ENCODE measurements at places on chromosomes 7 and 10. TPM values are rescaled to one million over a fixed set of nuclear protein-coding genes. Genes with fewer than 3 reads are reported as not detected.

- peak overlapping the region; percentile 99 for H3K27ac ChIP-seq
- no peak for DNase-seq
- H3K36me3 ChIP-seq = peaks cover 25% of the 10 kb centered on the region
- H3K4me3 ChIP-seq = no peak overlapping the region
- H3K27me3 ChIP-seq = no peaks in the 10 kb centered on the region
Observed at GRCh38 chr10:104323760-104324201, 14.5 kb downstream of the ITPRIP start.

- H3K4me1 ChIP-seq = no peaks in the 10 kb centered on the region
- H3K4me3 ChIP-seq = no peak overlapping the region
Observed at GRCh38 chr7:27774717-27775328, 34.9 kb downstream of the TAX1BP1 start.

The ODAD2 gene
- total RNA-seq = 0.08 TPM

- no peaks in the 10 kb centered on the region for H3K36me3 ChIP-seq
- H3K4me1 ChIP-seq = no peaks in the 10 kb centered on the region
- no peak overlapping the region for H3K27ac ChIP-seq
- DNase-seq = no peak
- H3K4me3 ChIP-seq = peak overlapping the region; percentile 58
Observed at GRCh38 chr10:61663466-61663865, 737 bp downstream of the CABCOCO1 start.

DNA sequence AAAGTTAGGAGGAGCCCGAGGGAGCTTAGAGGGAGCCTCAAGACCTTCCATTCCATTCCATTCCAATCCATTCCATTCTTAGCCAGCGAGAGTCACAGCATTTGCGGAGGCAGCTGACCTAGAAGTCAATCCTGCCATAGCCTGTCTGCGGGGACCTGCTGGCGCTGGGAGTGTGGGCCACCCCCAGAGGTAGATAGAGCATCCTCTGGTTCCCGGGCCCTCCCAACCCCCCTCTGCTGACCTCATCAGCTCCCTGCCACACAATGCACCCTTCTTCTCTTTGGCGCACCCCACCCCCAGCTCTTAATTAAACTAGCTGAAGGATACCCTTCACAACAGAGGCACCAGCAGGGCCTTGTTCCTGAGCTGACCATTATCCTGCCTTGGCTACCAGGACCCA, 152.5 kb upstream of the ZMIZ1 start:
- H3K27ac ChIP-seq = no peak overlapping the region
- DNase-seq = no peak
- no peak overlapping the region for H3K4me3 ChIP-seq
- H3K4me1 ChIP-seq = no peaks in the 10 kb centered on the region
- H3K36me3 ChIP-seq = no peaks in the 10 kb centered on the region
- no peaks in the 10 kb centered on the region for H3K27me3 ChIP-seq

The SLC26A5 gene
- total RNA-seq = not detected

- peaks cover 21% of the 10 kb centered on the region for H3K4me1 ChIP-seq
- H3K27ac ChIP-seq = no peak overlapping the region
- H3K36me3 ChIP-seq = no peaks in the 10 kb centered on the region
- H3K4me3 ChIP-seq = peak overlapping the region; percentile 33
- no peak for DNase-seq
- H3K27me3 ChIP-seq = peaks cover 9% of the 10 kb centered on the region
Observed at GRCh38 chr10:99329554-99330346, 594 bp downstream of the CNNM1 start.

DNA sequence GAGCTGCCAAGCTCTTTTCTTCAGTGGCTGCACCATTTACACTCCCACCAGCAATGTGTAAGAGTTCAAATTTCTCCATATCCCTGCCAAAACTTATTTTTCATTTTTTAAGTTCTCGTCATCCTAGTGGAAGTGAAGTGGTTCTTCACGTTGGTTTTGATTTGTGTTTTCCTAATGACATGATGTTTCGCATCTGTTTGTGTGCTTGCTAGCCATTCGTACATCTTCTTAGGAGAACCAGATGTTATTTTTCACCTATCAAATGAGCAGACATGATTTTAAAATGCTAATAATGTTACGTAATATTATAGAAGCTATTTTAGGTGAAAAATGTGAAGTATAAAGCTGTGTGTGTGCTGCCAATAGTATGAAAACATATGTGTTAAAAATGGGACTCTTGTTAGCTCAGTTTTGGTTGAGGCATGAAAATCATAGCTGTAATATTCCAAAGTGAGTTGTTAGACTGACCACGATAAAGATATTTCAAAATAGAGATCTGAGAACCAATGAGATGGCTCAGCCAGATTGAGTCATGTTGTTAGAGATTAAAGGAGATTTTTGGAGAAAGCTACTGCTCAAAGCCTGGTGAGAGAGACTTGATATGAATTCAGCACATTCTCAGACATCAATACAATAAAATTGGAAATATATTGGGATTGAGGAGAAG, 25.9 kb upstream of the GALNT11 start:
- H3K36me3 ChIP-seq = no peaks in the 10 kb centered on the region
- H3K27me3 ChIP-seq = no peaks in the 10 kb centered on the region
- H3K27ac ChIP-seq = no peak overlapping the region
- no peak overlapping the region for H3K4me3 ChIP-seq

DNA sequence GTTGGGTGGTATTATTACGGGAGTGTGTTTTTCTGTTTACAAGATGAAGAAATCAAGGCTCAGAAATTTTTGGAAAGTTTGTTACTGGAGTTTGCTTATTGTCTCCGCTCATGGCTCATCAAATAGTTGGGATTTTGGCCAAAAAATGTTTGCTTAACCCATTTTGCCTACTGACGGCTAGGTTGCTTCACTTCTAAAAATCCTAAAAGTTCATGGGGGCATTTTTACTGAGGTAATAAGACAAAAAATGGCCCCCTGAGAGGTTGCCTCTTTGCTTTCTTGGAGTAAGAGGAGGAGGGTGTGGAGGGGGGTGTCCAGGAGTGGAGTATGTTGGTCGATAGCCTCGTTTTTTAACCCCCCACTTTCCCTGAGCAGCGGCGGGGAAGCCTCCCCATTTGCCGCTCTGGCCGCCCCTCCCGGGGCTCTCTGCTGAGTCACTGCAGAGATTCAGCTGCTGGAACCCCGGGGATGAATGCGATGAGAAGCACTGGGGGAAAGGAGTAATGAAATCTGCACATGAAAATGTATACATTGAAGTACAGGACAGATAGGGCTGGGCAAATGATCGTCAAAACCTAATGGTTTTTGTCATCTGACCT, 1.5 kb downstream of the MEST start:
- H3K4me1 ChIP-seq = no peaks in the 10 kb centered on the region
- DNase-seq = no peak
- no peaks in the 10 kb centered on the region for H3K27me3 ChIP-seq
- peak overlapping the region; percentile 50 for H3K4me3 ChIP-seq
- no peaks in the 10 kb centered on the region for H3K36me3 ChIP-seq

The TMEM236 gene
- total RNA-seq = 0.41 TPM

DNA sequence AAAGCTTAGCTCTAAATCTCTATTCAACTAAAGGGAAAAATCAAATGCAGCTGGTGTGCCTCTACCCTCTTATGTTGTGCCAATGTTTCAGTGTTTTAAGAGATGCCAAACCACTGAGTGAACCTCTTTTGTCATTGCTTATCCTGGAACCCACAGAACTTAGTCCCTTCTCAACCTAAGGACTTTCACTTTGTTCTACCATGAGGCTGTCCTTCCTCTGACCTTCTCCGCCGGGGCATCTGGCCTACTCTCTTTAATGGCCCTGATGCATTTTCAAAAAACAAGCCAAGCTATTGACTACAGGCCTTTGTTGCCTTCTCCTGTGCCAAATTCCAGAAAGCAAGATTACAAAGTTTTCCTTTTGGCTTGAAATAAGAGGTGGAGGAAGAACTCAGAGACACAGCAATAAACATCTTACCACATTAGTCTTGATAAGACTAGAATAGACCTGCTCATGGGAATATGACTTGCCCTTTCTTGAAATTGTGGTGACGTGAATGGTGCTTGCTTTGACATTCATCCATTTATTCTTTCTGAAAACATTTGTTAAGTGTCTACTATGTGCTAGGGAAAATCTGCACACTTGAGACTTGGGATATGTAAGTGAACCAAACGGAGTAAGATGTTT, 253.2 kb upstream of the SMIM30 start:
- H3K36me3 ChIP-seq = no peaks in the 10 kb centered on the region
- no peak overlapping the region for H3K4me3 ChIP-seq
- H3K27ac ChIP-seq = no peak overlapping the region
- no peaks in the 10 kb centered on the region for H3K4me1 ChIP-seq

DNA sequence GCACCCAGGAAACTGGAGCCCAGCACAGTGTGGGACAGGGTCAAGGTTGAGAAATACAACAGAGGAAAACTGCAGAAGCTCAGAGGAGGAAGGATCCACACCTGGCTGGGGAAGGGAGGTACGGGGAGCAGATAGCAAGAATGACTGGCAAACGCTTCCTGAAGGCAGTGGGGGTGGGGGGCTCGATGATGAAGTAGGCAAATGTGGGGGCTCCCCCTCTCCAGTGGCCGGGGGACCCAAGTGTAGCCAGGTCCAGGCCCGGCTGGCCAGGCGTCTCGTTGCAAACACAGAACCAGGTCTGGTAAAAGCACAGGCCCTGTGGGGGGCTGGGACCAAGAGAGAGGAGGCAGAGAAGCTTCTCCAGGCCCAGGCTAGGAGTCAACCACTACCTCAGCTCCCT, 7.7 kb downstream of the CHST15 start:
- H3K4me1 ChIP-seq = no peaks in the 10 kb centered on the region
- no peak overlapping the region for H3K27ac ChIP-seq
- H3K36me3 ChIP-seq = no peaks in the 10 kb centered on the region
- H3K27me3 ChIP-seq = no peaks in the 10 kb centered on the region

DNA sequence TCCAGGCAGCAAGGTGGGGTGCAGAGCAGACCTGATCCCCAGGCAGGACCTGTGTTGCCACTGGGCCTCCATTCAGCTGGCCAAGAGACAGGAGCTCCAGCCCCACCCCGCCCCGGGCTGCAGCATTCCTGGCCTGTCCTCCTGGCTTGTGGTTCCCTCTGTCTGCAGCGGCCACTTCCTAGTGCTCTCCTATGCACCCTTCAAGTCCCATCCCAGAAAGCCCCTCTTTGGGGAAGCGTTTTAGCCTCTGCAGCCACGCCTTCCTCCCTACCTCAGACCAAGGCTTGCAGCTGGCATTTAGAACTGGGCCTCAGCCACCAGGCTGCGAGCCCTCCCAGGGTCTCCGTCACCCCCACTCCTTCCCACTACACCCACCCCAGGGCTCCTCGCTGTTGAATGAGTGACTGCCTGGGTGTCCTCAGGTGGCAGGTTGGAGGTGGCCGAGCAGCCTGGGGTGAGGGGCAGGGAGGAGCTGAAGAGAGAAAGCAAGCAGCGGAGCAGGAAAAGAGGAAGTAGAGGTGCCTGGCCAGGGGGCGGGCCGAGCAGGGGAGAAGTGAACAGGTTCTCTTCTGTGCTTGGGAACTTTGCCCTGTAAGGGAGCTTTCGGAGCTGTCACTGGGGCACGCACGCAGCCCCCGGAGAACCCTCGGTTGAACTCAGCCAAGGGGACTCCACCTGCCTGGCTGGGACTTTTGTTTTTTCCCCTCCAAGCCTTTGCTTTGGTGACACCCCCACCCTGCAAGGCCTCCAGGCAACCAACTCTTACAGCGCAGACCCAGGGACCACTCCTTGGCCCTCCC, 109.1 kb upstream of the TNRC18 start:
- no peaks in the 10 kb centered on the region for H3K27me3 ChIP-seq
- peak overlapping the region; percentile 100 for H3K27ac ChIP-seq
- DNase-seq = no peak
- peaks cover 24% of the 10 kb centered on the region for H3K36me3 ChIP-seq
- peaks cover 26% of the 10 kb centered on the region for H3K4me1 ChIP-seq
- H3K4me3 ChIP-seq = peak overlapping the region; percentile 88

- peak overlapping the region; percentile 68 for H3K27ac ChIP-seq
- no peak for DNase-seq
- H3K27me3 ChIP-seq = no peaks in the 10 kb centered on the region
Observed at GRCh38 chr7:101912716-101913110, 95.3 kb downstream of the CUX1 start.

- H3K36me3 ChIP-seq = no peaks in the 10 kb centered on the region
- peak overlapping the region; percentile 56 for H3K4me3 ChIP-seq
- no peaks in the 10 kb centered on the region for H3K27me3 ChIP-seq
- no peaks in the 10 kb centered on the region for H3K4me1 ChIP-seq
- H3K27ac ChIP-seq = peak overlapping the region; percentile 60
- DNase-seq = no peak
Observed at GRCh38 chr7:129168231-129169021, 20.0 kb upstream of the SMO start.

DNA sequence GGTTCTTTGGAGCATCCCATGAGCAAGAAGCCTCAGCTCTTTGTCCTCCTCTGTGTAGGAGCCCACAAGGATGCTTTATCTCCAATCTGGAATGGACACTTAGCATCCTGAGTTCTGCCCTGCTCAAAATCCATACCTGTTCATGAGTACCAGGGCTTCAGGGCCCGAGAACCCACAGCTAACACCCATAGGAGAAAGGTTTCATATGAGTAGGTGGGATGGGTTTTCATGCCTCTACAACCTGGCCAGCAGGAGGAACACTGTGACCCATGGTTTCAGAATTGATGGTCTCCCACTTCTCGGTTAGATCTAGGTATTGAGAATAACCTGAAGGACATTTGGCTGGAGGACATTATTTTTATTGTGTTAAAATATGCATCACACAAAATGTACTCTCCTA, 57.8 kb downstream of the TBXAS1 start:
- no peaks in the 10 kb centered on the region for H3K36me3 ChIP-seq
- H3K27me3 ChIP-seq = no peaks in the 10 kb centered on the region
- no peak overlapping the region for H3K4me3 ChIP-seq
- DNase-seq = no peak

DNA sequence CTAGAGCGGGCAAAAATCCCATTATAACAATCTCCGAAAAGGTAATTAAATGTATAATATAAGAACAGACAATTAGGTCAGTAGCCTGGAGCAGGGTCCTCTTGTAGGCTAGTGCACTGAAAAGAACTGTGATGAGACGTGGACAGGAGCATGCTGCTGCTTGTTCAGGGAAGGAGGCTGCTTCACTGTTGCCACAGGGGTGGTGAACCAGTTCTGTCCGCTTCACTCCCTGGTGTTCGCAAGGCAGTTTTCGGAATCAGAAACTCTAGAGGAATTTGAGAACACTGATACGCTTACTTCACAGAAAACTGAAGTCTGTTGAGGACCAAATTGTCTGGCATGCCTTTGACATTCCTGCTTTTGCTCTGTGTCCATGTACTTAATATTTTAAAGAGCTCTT, 17.4 kb downstream of the ZNRF2 start:
- H3K4me3 ChIP-seq = no peak overlapping the region
- no peaks in the 10 kb centered on the region for H3K36me3 ChIP-seq
- H3K27ac ChIP-seq = no peak overlapping the region
- no peak for DNase-seq

- peaks cover 51% of the 10 kb centered on the region for H3K36me3 ChIP-seq
- no peaks in the 10 kb centered on the region for H3K27me3 ChIP-seq
- H3K27ac ChIP-seq = no peak overlapping the region
- no peak for DNase-seq
- no peak overlapping the region for H3K4me3 ChIP-seq
Observed at GRCh38 chr7:92020636-92021035, 80.0 kb downstream of the AKAP9 start.

GRCh38 chr10:15279236-15279635, 91.9 kb downstream of the FAM171A1 start:
- H3K36me3 ChIP-seq = no peaks in the 10 kb centered on the region
- H3K4me3 ChIP-seq = no peak overlapping the region
- no peaks in the 10 kb centered on the region for H3K27me3 ChIP-seq
- H3K27ac ChIP-seq = no peak overlapping the region

The GPR15LG gene
- total RNA-seq = not detected

Data from right atrium auricular region (tissue), 2 donors.